ENCODE measurements at places on chromosomes 5 and 9. TPM values are rescaled to one million over a fixed set of nuclear protein-coding genes. Genes with fewer than 3 reads are reported as not detected.
A peak's percentile ranks its signal among the peaks of the same experiment; 100 is the strongest.

- no peak for DNase-seq
- peaks cover 64% of the 10 kb centered on the region for H3K36me3 ChIP-seq
- no peaks in the 10 kb centered on the region for H3K27me3 ChIP-seq
- H3K27ac ChIP-seq = peak overlapping the region; percentile 88
- no peak overlapping the region for H3K4me3 ChIP-seq
Observed at GRCh38 chr9:73168298-73168934, 16.8 kb downstream of the ANXA1 start.

- no peaks in the 10 kb centered on the region for H3K27me3 ChIP-seq
- no peaks in the 10 kb centered on the region for H3K36me3 ChIP-seq
- no peak overlapping the region for H3K4me3 ChIP-seq
- no peak overlapping the region for H3K27ac ChIP-seq
- peaks cover 5% of the 10 kb centered on the region for H3K4me1 ChIP-seq
- no peak for DNase-seq
Observed at GRCh38 chr9:8208465-8208864, 408.9 kb upstream of the DMAC1 start.

DNA sequence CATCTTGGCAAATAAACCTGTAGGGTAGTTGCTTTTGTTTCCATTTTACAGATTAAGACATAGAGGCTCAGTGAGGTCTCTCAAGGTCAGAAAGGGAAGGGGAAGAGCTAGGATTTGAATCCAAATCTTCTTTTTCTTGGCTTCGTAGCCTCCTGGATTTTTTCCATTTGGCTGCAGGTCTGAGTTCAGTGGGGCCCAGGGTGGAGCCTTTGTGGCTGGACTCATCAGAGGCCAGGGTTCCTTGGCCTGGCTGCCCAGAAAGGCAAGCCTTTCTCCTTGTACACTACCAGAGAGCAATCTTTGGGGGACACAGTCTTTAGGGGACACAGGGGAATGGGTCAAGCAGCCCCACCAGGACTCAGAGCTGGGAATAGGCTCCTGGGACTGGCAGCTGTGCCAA lies 10.5 kb upstream of the TRAF1 start:
- H3K36me3 ChIP-seq = no peaks in the 10 kb centered on the region
- H3K4me1 ChIP-seq = peaks cover 43% of the 10 kb centered on the region
- peaks cover 2% of the 10 kb centered on the region for H3K27me3 ChIP-seq
- H3K27ac ChIP-seq = peak overlapping the region; percentile 50
- no peak for DNase-seq
- no peak overlapping the region for H3K4me3 ChIP-seq

- no peak overlapping the region for H3K4me3 ChIP-seq
- H3K4me1 ChIP-seq = no peaks in the 10 kb centered on the region
- DNase-seq = no peak
- no peaks in the 10 kb centered on the region for H3K36me3 ChIP-seq
Observed at GRCh38 chr5:58322453-58322852, 137.4 kb downstream of the PLK2 start.

ZNF462 gene
- not detected for polyA plus RNA-seq

NUTM2G gene
- not detected for polyA plus RNA-seq
